ENCODE measurements at places on chromosomes 7 and 10. TPM values are rescaled to one million over a fixed set of nuclear protein-coding genes. Genes with fewer than 3 reads are reported as not detected.

The CEP55 gene
- total RNA-seq, result not detected

The GLI3 gene
- total RNA-seq, result 12.6 TPM

DNA sequence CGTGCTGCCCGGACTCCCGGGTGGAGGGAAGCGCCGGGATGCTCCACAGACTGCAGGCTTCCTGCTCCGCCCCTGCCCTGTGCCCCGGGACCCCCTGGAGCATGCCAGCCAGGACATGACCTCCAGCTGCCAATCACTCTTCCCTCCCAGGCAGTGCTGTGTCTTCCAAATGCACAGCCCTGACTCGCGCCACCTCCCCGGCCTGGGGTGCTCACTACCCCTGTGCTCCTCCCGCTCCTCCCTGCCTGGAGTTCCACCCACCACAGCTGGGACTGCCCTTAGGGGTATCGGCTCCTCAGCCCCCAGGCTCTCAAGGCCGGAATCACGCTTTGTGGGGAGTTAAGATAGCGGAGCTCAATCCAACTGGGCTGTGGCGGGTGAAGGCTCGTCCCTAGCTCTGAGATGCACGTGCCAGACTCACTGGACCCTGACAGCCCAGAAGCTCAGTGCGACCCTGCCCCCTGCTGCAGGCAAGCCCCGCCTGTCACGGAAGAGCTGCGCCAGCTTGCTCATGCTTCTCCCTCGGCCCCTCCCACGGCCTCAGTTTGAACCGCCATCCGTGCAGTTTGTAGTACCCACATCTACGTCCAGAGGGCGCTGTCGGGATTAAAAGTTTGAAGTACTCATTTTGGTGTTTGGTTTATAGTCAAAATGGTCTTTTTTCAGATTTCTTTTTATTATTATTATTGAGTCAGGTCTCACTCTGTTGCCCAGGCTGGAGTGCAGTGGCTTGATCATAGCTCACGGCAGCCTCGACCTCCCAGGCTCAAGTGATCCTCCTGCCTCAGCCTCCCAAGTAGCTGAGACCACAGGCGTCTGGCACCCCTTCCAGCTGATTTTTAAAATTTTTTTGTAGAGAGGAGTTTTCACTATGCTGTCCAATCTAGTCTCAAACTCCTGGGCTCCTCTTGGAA lies 142.5 kb upstream of the TCERG1L start:
- DNase-seq, result peak; percentile 86

DNA sequence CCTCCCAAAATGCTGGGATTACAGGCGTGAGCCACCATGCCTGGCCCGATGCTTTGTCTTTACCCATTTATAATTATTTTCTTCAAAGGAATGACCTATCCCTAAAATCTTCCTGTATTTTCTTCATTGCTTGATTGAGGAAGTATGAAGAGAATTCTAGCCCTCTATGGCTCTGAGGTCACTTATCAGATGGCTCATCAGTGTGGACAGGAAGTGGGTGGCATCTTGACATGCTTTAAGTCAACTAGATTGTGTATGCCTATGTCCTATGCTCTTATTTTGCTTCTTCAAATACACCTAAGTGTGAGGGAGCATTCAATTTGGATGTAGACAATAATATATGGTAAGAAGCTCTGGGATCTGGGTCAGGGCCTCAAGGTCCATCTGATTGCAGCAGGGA lies 1020.5 kb downstream of the LRMDA start:
- DNase-seq, result no peak

- no peak for DNase-seq
These were observed 67.3 kb downstream of the GLCCI1 start for GRCh38 chr7:8035647-8036518.

GRCh38 chr10:126062131-126063032 lies 166.0 kb downstream of the FANK1 start:
- DNase-seq, result peak; percentile 88

GRCh38 chr7:47801423-47801822 lies 146.8 kb downstream of the PKD1L1 start:
- DNase-seq, result no peak

DNA sequence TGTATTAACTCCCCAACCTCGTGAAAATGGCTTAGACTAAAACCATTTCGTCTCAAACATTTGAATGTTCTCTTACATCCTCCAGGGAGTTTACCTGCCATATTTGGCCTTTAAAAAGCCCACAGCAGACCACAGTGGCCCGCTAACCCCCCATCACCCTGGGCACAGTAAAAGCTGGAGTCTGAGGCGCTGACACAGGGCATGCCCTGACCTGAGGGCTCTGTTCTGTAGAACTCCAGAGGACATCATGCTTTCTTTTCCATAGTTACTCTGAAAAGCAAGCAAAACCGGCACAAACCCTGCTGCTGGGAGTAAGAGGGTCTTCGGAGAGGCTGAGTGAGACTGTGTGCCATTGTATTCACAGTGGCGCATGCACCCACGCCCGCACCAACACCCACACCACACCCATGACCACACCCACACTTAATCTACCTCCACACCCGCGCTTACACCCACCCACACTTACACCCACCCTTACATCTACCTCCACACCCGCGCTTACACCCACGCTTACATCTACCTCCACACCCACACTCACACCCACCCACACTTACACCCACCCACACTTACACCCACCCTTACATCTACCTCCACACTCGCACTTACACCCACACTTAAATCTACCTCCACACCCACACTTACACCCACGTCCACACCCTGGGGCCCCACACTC lies 32.1 kb downstream of the LRRC27 start:
- no peak for DNase-seq

- no peak for DNase-seq
These were observed 48.0 kb downstream of the SEC23IP start for GRCh38 chr10:119940487-119940886.

The IGFBP3 gene
- total RNA-seq, result 377 TPM

- DNase-seq, result no peak
These were observed 57.7 kb upstream of the ZNRF2 start for GRCh38 chr7:30226614-30227268.

The SPDYE5 gene
- total RNA-seq, result not detected

- no peak for DNase-seq
These were observed 78.3 kb downstream of the ATRNL1 start for GRCh38 chr10:115171392-115171960.

- DNase-seq, result no peak
These were observed 6.5 kb downstream of the AHR start for GRCh38 chr7:17304926-17305325.

The SEC61G gene
- total RNA-seq, result 137 TPM

The STAG3 gene
- 7.1 TPM for total RNA-seq

The COL1A2 gene
- 436 TPM for total RNA-seq

- DNase-seq, result no peak
These were observed 24.1 kb upstream of the HPS1 start for GRCh38 chr10:98470850-98471249.

GRCh38 chr7:28815928-28816373 lies 142.2 kb downstream of the TRIL start:
- no peak for DNase-seq

The POU6F2 gene
- 1.8 TPM for total RNA-seq

DNA sequence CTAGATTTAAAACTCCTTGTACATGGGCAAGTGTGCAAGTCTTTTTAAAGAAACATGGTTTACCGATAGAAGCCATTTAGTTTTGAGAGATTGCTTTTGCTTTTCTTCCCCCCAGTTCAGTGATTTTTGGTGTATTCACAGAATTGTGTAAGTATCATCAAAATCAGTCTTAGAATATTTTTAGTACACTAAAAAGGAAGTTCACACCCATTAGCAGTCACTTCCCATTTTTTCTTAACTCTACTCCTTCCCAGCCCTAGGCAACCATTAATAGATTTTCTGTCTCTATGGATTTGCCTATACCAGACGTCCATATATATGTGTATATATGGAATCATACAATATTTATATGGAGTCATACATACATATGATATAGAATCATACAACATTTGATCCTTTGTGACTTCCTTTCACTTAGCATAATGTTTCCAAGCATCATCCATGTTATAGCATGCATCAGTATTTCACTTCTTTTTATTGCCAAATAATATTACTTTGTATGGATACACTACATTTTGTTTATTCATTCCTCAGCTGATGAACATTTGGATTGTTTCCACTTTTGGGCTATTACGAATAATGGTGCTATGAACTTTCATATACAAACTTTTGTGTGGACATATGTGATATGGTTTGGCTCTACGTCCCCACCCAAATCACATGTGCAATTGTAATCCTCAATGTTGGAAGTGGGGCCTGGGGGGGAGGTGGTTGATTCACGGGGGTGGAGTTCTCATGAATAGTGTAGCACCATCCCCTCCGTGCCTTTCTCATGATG lies 16.5 kb upstream of the ARL4A start:
- no peak for DNase-seq

DNA sequence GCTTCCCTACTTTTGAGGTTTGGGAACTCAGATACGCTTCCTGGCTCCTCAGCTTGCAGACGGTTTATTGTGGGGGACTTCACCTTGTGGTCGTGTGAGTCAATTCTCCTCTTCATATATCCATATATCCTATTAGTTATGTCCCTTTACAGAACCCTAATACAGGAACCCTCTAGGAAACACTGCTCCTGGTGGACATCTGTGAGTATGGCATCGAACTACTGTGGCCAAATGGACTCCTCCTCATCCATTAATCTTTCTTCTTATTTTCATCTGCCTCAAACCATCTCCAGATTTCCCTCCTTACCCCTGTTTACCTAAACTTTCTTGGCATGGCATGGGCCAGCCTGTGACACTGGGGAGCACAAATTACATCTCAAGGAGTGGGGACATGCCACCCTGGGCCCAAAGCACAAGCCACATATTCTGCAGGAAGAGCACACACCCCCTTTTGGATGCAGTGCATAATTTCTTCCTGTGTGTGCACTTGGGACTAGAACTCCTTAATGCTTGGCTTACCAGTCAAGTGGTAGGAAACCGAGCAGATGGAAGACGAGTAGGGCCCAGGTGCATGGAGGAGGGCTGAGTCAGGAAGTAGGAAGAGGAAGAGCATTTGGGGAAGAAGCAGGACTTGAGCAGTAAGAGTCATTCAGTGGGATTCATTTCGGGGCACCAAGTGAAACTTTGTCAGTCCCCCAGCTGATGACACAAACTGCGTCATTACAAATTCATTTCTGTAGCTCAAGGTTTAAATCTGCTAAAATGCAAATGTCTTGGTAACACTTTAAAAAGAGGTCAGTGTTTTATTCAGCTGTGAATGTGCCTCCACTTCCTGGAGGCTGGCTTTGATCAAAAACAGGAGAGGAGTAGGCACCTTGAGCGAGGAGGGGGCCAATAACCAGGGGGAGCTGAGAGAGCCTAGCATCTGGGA lies 80.8 kb upstream of the PLXNA4 start:
- no peak for DNase-seq

DNA sequence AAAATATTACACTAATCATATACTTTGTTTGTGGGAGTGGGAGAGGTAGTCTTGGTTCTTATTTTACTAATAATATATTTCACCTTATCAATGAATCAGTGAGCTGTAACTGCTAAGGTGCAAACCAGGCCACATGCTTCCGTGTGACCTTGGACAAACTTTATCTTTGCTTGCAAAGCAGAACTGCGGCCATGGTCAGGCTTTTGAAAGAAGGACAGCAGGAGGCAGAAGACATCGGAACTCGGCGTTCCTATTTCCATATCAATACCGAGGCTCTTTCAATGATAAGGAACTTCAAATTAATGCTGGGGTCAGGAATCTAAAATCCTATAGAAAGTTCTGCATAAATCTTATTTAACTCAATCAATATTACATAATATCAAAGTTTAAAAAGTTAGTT lies 491.9 kb upstream of the PFKP start:
- no peak for DNase-seq

DNA sequence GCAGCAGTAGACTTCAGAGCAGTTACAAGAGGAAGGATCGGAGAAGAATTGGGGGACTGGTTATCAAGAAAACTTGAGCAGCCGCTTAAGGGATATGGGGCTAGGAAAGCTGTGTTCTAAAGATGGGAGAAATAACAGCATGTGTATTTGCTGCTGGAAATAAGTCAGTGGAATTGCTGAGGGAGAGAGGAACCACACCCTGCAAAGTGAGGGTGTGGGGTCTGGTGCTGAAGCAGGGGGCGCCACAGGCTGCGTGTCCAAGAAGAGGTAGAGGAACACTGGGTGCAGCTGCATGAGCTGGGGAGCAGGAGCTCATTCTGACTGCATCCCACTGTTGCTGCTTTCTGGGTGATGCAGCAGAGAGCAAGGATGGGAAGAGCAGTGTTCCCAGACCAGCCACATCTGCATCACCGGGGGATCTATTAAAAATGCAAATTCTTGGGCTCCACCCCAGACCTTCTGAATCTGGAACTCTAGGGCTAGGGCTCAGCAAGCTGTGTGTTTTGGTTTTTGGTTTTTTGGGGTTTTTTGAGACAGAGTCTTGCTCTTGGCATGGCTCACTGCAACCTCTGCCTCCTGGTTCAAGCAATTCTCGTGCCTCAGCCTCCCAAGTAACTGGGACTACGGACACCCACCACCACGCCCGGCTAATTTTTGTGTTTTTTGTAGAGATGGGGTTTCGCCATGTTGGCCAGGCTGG lies 97.1 kb upstream of the DNAJB6 start:
- no peak for DNase-seq

The OR13A1 gene
- not detected for total RNA-seq

- DNase-seq, result peak; percentile 94
These were observed 46.3 kb downstream of the PDK4 start for GRCh38 chr7:95549818-95550529.

- DNase-seq, result no peak
These were observed 379.2 kb downstream of the CALN1 start for GRCh38 chr7:72032934-72033333.

GRCh38 chr10:122466951-122467381 lies 5.6 kb downstream of the HTRA1 start:
- no peak for DNase-seq

GRCh38 chr7:34752929-34753328 lies 94.9 kb downstream of the NPSR1 start:
- no peak for DNase-seq

GRCh38 chr7:16801111-16801542 lies 3.7 kb downstream of the AGR2 start:
- DNase-seq, result no peak

DNA sequence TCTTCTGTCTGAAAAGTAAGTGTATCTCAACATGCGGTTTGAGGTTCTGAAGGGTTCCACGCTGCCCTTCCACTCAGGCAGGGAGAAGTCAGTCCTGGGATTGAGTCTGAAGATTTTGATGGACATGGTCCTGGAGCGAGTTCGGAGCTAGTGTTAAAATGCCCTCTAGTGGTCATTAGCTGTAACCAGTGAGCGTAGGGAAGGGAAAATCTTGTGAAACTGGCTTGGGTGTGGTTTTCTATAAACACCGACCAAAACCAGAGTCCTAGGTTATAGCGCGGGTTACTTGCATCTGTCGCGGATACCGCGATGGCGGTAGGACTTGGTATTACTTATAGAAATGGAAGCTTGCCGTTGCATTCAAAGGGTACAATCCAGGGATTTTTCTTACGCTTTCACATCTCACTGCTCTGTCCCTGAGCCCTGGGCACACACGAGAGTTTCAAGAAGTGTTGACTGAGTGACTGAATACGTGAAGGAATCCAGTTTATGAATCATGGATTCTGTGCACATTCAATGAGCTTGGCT lies 348.2 kb upstream of the C7orf33 start:
- no peak for DNase-seq

Data from tibial nerve (tissue), 4 donors.